ENCODE measurements at places on chromosomes 2 and 18. TPM values are rescaled to one million over a fixed set of nuclear protein-coding genes. Genes with fewer than 3 reads are reported as not detected.
A peak's percentile ranks its signal among the peaks of the same experiment; 100 is the strongest.

FNDC4 gene
- total RNA-seq: 5.7 TPM

- no peak overlapping the region for H3K27ac ChIP-seq
- H3K4me3 ChIP-seq: peak overlapping the region; percentile 60
- no peaks in the 10 kb centered on the region for H3K36me3 ChIP-seq
- no peak for DNase-seq
- no peaks in the 10 kb centered on the region for H3K4me1 ChIP-seq
- H3K27me3 ChIP-seq: no peaks in the 10 kb centered on the region
These were observed 1.6 kb downstream of the SESTD1 start for GRCh38 chr2:179263015-179263414.

DNA sequence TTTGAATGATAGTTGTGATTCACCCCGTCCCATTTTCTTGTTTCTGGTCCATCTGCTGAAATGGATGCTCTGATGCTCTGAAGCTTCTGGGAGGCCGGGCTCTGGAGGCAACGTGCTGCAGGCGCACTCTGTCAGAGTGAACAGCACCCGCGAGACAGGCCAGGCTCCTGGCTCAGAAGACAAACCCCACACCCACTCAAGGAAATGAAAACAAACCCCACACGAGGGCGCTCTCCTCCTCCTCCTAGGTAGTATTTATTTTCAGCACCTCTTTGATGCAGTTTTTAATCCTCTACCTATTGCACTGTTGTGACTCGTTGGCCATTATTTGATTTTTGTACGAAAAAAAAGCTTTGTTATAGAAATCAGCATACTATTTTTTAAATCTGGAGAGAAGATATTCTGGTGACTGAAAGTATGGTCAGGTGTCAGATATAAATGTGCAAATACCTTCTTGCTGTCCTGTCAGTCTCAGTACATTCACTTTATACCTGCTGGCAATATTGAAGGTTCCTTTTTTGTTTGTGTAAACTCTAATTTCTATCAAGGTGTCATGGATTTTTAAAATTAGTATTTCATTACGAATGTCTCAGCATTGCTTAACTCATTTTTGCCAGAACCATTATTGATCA is 10.3 kb upstream of the CHST10 start:
- no peaks in the 10 kb centered on the region for H3K27me3 ChIP-seq
- DNase-seq: no peak
- H3K4me1 ChIP-seq: no peaks in the 10 kb centered on the region

- H3K4me1 ChIP-seq: no peaks in the 10 kb centered on the region
- no peak overlapping the region for H3K4me3 ChIP-seq
- H3K36me3 ChIP-seq: no peaks in the 10 kb centered on the region
- no peak for DNase-seq
These were observed 85.7 kb downstream of the COPS8 start for GRCh38 chr2:237171396-237171795.

Measured in spleen (tissue), 13 donors.